Lower lobe of right lung (tissue), 2 donors: ENCODE measurements at places on chromosomes 5 and 9.

DNA sequence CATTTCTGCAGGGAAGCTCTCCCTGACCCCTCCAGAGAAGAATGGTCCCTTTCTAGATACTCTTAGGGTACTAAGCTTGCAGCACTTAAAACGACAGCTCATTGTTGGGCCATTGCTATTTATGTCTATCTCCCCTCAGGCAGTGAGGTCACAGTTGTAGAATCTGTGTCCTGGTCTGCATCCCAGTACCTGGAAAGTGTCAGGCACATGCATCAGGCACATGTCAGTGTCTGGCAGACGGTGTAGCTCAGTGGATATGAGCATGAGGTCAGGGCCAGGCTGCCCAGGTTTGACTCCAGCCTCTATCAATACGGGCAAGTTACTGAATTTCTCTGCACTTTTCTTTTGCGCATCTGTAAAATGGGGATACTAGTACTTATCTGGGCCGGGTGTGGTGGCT is 22.2 kb upstream of the EEIG1 start:
- no peak for DNase-seq

- DNase-seq, result no peak
These were observed 13.9 kb downstream of the RAI14 start for GRCh38 chr5:34669931-34670516.

- DNase-seq, result peak; percentile 30
These were observed 11.2 kb upstream of the COL5A1 start for GRCh38 chr9:134630393-134630790.

DNA sequence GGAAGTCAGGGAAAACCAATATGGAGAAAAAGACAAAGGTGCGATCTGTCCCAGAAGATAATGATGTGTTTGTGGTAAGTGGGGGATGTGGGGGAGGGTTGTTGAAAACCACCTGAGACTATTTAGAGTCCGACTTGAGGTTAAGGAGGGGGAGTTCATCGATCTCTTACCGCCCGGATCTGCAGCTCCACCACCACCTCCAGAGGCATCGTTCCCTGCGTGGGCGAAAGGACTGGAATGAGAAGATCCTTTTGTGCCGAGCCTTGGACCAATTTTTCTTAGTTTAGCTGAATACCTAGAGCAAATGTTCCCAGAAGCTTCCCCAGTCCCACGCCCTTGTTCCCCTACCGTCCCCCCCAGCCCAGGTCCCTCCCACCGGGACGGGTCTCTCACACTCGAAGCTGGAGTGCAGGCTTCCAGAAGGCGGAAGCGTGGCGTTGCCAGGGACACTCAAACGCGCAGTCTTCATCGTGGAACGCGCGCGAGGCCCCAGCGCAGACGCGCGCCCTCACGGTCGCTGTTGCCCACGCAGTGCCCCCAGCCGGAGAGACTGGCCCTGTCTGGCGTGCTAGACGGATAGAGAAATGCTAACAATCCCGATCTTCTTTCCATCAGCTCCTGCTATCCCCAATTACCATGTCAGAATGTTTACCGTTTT is at the start of gene SPATA6L:
Gene SPATA6L, minus strand, starts transcription at position 439 of the 658 bp plus-strand sequence. Its CDS starts 230 bp downstream, at position 209.
- peak; percentile 90 for DNase-seq

GRCh38 chr9:123440256-123440655 is 84.3 kb downstream of the CRB2 start:
- DNase-seq, result no peak

GRCh38 chr5:115396081-115396480 is 99.6 kb upstream of the CCDC112 start:
- no peak for DNase-seq

- DNase-seq, result peak; percentile 28
These were observed 46.8 kb downstream of the MRPL36 start for GRCh38 chr5:1752881-1753280.

DNA sequence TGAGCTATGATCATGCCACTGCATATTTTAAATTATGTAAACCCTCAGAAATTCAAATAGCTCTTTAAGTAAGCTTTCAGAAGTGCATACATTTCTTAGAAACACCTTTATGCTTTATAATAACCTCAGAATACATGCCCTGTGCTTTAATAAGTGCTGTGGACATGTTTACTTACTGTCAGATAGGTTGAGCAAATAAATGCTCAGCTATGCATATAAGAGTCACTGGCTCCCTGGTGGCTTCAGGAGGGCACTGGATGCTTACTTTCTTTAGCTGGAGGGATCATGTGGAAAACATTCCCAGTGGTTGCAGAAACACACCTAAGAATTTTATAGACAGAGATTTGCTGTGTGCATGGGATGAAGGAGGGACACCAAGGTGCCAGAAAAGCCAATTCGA is 74.4 kb downstream of the PDE6A start:
- no peak for DNase-seq

DNA sequence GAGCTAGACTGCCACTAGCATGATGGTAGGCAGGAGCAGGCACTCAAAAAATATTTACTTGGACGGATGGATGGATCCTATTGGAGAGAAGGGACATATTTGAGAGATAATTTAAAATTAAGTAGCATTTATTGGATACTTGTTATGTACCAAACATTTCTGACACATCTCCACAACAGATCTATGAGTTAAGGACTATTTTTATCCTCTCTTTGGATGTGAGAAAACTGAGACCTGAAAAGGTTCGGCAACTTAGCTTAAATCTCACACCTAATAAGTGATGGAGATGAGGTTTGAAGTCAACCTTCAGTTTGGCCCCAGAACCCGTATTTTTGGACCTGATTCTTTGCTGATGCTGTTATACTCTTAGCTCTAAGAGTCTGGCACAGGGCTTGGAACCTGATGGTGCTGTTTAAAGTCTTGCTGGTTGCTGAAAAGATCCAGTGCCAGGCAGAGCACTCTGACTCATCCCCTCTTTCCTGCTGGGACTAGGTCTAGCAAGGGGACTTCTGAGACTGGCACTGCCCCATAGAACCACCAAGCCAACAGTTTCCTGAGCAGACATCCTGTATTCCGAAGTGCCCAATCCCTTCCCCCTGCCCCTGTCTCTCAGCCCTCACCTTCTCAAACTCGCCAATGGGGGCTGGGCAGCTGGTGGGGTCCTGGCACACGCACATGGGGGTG is 15.6 kb downstream of the SPARC start:
- no peak for DNase-seq

DNA sequence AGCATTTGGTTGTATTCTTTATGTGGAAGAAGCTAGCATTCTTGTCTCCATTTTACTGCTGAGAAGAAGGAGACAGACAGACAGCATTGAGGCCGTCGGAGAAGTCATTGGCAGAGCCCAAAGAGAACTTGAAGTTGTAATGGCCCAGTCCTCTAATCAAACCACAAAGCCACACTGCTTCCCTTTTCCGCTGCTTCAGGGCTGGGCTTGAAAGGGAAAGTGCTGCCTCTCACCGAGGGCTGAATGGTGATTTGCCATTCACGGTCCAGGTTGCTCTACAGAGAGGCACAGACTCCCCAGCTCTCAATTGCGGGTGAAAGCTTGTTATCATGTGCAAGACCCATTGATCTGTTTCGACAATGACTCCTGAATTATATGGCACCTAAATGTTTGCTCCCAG is 25.6 kb upstream of the POU4F3 start:
- no peak for DNase-seq

DNA sequence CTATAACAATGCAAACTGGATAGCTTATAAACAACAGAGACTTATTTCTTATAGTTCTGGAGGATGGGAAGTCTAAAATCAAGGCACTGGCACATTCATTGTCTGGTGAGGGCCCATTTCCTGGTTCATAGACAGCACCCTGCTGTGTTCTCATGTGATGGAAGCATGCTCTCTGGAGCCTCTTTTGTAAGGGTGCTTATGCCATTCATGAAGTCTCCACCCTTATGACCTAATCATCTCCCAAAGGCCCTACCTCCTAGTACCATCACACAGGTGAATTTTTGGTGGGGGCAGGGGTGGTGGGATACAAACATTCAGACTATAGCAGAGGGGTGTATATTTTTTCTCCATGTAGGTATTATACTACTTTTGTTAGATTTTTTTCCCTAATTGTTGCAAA is 92.4 kb downstream of the UNC13B start:
- DNase-seq, result no peak

DNA sequence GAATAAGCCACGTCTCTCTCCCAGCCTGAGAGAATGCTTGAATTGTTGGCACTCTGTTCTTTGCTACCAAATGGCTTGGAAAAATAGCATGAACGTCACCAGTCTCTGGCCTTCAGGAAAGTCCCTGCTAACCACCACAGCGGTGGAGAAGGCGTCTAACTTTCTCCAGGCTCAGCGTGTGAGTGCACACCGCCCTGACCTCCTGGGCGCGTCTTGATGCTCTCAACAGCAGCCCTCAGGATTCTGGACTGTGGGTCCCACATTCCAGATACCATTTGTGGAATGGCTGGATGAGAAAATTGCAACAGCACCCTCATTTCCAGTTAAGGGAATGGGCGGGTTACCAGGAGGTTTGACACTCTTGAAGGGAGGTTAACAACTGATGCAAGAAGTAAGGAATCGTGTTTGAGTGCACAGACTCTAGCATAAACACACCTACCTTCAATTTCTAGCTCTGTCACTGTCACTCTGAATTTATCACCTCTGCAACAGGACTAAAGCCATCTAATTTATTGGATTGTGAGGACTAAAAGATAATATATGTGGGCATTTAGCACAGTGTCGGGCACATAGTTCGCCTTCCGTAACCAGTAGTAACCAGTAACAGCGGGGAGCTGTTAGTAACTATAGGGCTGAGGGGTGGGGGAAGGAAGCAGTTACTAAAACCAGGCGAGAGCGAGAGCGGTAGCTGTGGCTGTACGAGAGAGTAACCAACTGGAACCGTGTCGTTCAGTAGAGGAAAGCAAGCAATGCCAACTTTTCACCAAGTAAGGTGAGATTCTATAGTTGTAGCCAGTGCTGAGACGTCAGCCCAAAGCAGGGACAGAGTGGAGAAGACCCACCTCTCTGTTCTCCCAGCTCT is 807 bp upstream of the PLGRKT start:
- DNase-seq, result no peak

GRCh38 chr9:95447660-95448420 is 68.9 kb downstream of the PTCH1 start:
- DNase-seq, result no peak

DNA sequence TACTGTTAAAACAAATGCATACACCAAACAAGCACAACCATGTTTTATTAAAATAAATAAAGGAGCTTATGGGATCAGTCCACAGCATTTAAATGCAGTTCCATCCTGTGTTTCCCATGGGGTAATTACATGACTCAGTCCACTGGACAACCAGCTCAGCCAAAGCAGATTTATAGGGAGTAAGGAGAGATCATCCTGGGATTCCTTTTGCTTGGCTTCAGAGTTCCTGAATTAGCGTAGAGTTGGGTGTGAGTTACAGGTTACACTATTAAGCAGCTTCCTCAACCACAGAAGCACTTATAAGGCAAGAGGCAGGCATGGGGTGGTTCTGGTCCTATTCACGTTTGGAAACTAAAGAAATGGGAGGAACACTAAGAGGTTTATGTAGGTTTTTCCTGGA is 381.1 kb upstream of the ACTBL2 start:
- DNase-seq, result no peak

- DNase-seq, result no peak
These were observed 52.9 kb downstream of the PAM start for GRCh38 chr5:102807878-102808502.

DNA sequence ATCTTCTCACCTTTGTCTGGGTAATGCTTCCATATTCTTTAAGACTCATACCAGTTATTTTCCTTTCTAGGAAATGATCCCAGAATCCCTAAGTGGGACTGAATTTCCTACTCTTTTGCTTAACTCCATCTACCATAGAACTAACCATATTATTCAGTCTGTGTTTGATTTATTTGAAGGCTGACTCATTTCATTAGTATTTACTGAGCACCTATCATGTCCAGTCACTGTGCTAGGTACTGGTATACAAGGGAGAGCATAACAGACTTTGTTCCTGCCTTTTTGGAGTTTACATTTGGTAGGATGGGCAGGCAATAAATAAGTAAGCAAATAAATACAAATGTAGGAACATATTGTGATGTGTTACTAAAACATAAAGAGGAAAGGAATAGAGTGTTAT is 4.3 kb downstream of the NPR2 start:
- DNase-seq, result no peak
